PC-9 (cell line): ENCODE measurements at places on chromosomes 1 and 21. TPM values are rescaled to one million over a fixed set of nuclear protein-coding genes. Genes with fewer than 3 reads are reported as not detected.

The FAM131C gene
- total RNA-seq: 7.4 and 12.3 TPM in 2 replicates

The GPR25 gene
- total RNA-seq: not detected in 2 replicates

The PALMD gene
- total RNA-seq: 0.68 and 1.2 TPM in 2 replicates

The PAX7 gene
- not detected in 2 replicates for total RNA-seq

The TNFRSF4 gene
- total RNA-seq: 0.20 and 0.38 TPM in 2 replicates

The LRRC71 gene
- total RNA-seq: not detected in 2 replicates

The DNALI1 gene
- not detected in 2 replicates for total RNA-seq

The AHDC1 gene
- total RNA-seq: 45.9 and 48.8 TPM in 2 replicates

The F5 gene
- total RNA-seq: not detected in 2 replicates

The LCE1C gene
- not detected in 2 replicates for total RNA-seq

The IL24 gene
- total RNA-seq: not detected in 2 replicates

The S100A3 gene
- total RNA-seq: 1.5 and 2.4 TPM in 2 replicates

The CCNL2 gene
- 162 and 183 TPM in 2 replicates for total RNA-seq

The SLC30A2 gene
- not detected in 2 replicates for total RNA-seq
